ENCODE measurements at places on chromosomes 7 and 10.

DNA sequence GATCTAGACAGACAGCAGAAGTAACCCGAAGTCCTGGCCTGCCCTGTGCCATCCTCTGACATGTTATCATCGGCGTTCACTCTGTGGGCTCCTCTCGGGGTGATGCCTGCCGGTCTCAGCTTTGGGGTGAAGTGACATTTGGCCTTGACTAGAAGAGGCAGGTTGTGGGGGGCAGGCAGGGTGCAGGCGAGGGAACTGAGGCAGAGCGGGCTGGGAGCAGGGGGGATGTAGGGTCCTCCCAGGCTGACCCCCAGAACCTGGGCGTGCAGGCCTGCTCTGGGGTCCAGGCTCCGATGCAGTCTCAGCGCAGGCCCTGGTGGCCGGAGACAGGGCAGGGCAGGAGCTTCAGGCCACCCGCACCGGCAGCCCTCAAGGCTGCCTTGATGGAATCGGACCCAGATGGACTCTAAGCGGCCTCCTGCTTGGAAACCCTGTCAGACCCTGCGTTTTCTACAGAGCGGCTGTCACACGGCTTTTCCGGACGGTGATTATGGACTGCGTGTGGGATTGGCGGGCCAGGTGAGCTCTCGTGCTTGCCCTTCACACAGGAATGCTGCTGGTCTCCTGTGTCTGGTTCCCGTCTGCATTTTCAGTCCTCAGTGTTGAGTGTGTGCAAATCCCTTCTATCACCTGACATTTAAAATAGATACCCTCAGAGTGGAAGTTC lies 842 bp upstream of the JAKMIP3 start:
- DNase-seq = no peak

- no peak for DNase-seq
These were observed 119.6 kb downstream of the CHN2 start for GRCh38 chr7:29314148-29314547.

GRCh38 chr10:85791818-85792532 lies 574.6 kb downstream of the GRID1 start:
- DNase-seq = no peak

DNA sequence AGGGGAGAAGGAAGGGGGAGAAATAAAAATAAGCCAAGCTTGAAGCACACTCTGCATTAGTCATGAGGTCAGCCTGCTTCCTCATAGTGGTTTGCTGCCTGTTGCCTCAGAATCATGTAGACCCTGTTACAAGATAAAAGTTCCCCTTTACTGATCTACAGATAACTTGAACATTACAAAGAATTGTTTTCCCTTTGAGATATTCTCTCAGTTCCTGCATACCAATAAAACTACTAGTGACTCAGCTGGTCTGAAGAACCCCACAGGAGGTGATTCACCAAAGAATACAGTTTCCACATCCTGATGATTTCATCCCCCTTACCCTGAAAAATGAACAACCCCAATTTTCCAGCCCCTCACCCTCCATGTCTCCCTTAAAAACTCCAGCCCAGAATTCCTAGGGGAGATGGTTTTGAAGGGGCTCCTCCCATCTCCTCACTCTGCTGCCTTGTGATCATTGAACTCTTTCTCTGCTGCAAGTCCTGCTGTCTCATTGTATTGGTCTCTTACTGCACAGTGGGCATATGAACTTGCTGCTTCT lies 31.5 kb upstream of the NRP1 start:
- DNase-seq = no peak

DNA sequence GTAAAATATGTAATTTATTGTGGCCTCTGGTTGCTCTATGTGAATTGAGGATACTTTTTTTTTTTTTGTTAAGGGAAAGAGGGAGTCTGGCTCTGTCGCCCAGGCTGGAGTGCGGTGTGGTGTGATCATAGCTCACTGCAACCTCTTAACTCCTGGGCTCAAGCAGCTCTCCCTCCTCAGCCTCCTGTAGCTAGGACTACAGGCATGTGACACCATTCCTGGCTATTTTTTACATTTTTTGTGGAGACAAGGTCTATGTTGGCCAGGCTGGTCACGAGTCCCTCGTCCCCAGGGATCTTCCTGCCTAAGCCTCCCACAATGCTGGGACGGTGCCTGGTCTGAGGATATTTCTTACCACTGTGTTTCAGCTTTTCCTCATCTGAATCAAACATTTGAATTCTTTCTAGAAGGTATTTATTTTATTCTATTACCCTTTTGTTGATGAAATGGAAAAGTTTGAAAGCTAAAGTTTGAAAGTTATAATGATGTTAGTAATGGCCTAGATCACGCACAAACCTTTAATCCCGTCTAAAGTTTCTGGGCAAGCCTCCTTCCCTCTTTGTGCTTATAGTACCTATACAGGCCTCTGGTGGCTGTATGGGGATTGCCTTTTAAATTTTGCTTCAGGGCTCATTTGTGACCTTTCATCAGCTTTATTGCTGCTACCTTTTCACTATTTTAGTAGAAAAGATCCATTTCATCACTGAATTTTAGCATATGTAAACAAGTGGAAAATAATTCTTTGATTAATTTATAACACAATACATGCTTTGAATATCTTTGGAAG lies 2.0 kb downstream of the IFRD1 start:
- DNase-seq = no peak

GRCh38 chr7:2301511-2301863 lies 12.8 kb downstream of the SNX8 start:
- DNase-seq = no peak

DNA sequence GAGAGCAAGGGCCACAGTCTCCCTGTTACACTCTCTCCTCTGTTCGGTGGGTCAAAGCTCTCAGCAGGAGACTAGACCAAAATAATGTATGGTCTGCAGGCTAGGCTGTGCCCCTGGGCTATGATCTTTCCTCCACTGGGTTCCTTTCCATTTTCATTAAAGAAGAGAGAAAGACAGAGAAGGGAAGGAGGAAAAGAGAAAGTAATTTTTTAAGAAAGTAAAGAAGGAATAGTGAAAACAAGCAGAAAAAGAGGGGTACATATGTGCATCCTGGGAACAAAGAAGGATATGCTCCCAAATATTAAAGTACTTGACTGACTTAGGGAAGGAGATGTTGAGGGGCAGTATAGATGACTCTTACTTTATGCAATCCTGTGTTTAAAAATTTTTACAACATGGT lies 33.6 kb upstream of the PIK3AP1 start:
- DNase-seq = no peak

DNA sequence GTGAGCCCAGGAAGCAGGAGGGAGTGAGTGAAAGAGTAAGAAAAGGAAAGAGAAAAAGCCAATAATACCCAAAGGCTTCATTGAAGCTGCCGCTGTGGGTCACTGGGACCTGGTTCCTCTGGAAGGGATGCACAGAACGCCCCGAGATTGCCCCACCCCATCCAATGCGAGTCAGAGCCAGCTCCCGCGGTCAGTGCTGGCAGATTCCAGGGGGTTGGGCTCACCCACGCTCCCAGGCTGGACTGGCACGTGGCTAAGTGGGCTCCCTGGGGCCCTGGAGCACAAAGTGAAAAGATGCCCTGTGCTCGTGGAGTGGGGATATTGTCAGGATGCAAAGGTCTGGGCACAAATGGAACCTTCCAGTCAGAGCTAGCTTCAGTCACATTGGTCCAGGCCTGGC lies 117.0 kb downstream of the OAT start:
- no peak for DNase-seq

DNA sequence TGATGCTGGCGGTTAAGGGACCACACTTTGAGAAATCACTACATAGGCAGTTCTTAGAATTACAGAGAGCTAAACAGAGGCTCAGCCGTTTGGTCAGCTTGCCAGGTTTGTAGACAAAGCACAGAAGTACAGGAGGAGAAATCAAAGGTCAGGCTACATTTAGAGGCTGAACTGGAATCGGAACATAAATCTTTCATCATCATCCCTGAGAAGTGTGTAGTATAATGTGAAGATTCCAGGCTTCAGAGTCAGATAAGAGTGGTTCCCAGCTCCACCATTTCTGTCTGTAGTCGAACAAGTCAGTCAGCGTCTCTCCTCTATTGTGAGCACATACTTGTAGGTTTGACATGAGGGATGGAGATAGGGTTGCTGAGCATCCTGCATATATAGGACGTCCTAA lies 18.9 kb downstream of the CDK1 start:
- no peak for DNase-seq

All from activated T-cell treated with anti-CD3 and anti-CD28 coated beads for 48 hours (primary cell).